ENCODE measurements at places on chromosomes 2 and 18.

DNA sequence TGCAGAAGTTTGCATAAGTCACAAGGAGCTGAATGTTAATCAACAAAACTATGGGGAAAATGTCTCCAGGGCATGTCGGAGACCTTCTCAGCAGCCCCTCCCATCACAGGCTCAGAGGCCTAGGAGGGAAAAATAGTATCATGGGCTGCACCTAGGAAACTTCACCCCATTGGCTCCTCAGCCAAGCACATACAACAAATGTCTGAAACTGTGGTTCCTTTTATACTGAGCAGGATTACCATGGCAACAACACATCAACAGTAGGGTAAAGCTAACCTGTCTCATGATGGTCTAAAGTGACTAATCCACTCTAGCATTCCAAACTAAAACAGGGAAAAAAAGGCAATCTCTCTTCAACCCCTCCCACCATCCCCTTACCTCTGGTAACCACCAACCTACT lies 3.2 kb upstream of the NEMP2 start:
- DNase-seq, result no peak

DNA sequence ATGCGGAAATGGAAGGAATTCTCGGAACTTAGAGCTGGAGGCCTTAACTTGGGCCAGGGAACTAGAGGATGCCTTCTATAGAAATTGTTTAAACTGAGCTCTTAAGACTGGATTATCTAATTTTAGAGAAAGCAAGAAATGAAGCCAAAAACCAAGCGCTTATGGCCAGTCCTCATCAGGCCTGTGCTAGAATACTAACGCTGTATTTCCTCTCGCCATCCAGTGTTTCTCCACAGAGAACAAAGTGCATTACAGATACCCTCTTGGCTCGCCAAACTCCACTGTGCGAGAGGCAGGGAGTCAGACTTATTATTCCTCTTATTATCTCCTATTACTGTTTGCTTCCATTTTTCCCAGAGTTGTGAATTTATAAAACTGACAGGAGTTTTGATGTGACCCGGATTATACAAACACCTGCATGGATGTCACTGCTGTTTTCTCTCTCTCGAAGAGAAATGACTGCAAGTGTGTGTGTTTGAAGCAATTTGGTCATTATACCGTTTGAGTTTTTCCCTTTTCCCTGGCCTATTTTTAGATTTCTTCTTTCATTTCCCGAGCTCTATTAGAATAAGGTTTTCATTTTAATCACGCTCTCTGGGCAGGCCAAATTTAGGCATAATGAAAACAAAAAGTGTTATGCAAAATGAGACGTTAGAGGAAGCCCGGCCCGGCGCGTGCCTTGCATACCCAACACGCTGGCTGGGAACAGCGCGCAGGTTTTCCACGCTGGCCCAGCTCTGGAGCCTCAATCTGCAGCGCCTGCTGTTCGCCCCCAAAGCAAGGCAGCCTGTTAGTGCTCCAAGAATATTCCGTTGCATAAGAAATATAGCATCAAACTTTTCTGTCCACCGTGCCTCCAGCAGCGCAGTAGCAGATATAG lies 103.3 kb downstream of the ALK start:
- DNase-seq, result no peak

- DNase-seq, result no peak
These were observed 100.2 kb upstream of the SNTG2 start for GRCh38 chr2:850429-850828.

- peak; percentile 79 for DNase-seq
These were observed 2.3 kb downstream of the ZFP36L2 start for GRCh38 chr2:43224131-43224570.

DNA sequence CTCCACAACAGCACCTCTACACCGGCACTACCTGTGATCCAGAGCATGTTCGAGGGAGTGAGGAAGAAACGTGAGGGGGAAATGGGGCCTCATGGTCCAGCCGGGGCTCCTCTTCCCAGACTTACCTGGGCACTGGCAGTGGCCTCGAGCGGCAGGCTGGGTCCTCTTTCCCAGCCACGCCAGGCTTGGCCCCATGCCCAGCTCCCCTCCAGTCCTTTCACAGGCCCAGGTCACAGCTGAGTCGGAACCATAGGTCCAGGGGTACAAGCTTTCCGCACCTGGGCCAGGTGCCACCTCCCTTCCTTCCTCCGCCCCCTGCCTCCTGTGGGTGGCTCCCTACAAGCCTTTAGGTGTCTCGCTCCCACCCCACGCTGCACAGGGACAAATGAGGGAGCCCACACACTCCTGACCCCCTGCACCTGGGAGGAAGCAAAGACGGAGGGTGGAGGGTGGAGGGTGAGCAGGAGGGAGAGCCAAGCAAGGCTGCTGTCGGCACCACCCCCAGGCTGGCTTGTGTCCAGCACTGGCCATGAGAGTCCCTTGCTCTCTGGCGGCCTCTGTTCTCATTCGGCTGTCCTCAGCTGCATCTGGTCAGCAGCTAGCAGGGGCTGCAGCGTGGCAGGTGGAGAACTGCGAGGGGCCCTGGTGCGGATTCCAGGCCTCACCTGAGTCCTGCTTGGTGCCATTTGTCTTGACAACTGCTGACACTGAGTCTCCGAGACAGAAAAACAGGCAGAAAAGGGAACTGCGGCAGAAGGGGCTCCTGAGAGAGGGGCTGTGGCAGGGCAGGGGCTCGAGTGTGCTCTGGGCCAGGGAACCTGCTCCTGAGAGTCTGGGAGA lies 26.8 kb downstream of the ADRA2B start:
- no peak for DNase-seq

DNA sequence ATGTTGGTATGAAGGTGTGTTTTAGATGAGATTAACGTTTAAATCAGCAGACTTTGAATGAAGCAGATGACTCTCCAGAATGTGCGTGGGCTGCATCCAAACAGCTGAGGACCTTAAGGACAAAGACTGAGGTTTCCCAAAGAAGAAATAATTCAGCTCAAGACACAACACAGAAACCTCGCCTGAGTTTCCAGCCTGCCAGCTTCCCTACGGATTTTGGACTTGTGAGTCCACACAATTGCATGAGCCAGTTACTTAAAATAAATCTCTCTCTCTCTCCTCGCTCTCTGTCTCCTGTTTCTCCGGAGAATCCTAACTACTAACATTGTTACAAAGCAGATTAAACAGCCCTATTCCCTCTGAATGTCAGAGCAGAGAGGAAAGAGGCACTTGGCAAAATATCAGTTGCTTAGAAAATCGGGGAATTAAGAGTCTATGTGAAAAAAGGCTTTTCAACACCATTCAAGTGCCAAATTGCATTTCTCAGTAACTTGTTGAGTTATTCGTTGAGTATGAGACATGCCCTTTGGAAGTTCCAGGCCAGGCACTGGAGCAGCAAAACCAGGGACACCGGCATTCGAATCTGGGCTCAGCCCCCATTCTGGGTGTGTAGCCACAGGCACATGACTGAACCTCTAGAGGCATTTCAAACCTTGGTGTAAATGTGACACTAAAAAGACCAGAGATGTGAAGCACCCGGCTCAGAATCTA lies 174.6 kb upstream of the PID1 start:
- no peak for DNase-seq

- DNase-seq, result no peak
These were observed 32.2 kb downstream of the LINC00305 start for GRCh38 chr18:64116571-64117175.

- no peak for DNase-seq
These were observed 153.4 kb downstream of the MGAT5 start for GRCh38 chr2:134407154-134407890.

- DNase-seq, result no peak
These were observed 800 bp upstream of the RALB start for GRCh38 chr2:120251880-120252224.

- DNase-seq, result no peak
These were observed 66.5 kb downstream of the BOLA3 start for GRCh38 chr2:74081030-74081762.

GRCh38 chr2:55073000-55073983 lies 23.0 kb upstream of the RTN4 start:
- DNase-seq, result no peak

DNA sequence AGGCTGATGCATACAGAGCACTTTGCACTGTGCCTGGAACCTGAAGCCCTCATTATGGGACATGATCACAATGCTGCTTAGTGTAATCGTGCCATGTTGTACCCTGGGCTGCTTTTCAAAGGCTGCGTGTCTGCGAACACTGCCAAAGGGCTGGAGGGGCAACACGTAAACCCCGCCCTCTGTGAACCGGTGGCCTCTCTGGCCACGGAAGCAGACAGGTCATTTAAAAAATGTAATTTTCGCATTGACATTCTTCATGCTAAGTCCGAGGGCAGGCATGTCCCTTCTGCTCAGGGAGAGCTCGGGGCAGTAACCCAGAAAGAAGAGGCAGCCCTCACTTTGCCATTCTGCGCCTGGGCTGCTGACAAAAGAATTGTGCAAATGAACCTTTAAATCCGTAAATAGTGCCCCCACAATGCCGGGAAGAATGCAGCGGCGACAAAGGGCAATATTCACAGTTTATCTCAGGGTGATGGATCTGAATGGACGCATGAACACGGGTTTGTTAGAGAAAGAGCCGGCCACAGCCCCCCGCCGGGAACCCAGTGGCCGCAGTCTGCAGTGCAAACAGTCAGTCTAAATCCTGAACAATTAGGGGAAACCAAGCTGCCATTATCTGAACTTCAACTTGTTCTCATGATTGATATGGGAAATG lies 226.1 kb downstream of the MYCN start:
- no peak for DNase-seq

DNA sequence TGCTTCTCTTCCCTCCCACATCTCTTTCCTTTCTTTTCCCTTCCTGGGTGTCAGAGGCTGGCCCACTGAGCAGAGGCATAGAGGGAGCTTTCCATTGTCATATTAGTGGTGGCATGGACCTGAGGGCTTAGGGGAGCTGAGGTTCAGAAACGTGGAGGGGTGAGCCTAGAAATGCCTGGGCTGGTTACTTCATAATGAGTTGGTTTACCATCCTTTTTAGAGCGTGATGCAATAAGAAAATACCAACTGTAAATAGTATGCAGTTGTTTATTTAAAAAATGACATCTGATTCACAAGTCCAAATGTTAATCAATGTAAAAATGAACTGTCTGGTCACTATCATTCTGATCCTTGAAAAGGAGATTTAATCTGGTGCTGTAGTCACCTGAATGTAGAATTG lies 46.3 kb downstream of the MYO1B start:
- no peak for DNase-seq

Data from CD8-positive, alpha-beta T cell (primary cell).